Inflammatory macrophage treated with lipopolysaccharide for 1 hour (primary cell): ENCODE measurements at places on chromosomes 1 and 21.

DNA sequence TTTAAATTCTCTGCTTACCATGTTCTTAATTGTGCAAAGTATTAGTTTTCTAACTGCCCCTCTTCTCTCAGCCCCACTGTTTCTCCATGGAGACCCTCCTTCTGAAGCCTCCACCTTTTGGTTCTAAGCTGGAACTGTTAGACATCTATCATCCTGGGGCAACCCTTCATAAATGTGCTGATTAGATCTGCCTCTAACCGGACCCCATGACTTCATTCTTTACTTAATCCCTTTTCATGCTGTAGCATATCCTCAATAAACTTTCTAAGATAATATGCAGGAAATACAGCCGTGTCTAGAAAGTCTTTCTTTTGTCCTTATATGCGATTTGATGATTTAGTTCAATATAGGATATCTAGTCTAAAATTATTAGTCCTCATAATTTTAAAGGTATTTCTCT, 1020.1 kb downstream of the ADGRL2 start:
- no peak for DNase-seq

DNA sequence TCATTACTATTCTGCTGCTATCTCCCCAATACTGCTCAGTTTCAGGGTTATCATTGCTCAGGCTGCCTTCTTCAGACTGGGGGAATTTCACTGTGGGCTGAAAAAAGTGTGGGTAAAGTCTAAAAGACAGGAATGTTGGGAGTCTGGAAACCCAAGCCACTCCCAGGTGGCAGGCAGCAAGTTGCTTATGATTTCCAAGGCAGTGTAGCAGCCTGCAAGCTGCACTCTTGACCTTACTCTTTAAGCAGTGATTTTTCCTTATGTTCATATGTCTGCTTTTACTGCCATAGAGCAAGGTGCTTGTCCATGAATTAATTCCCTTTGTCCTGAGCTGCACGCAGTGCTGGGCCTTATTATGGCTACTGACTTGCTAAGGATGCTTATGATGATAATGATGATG, 53.1 kb downstream of the PHC2 start:
- no peak for DNase-seq

DNA sequence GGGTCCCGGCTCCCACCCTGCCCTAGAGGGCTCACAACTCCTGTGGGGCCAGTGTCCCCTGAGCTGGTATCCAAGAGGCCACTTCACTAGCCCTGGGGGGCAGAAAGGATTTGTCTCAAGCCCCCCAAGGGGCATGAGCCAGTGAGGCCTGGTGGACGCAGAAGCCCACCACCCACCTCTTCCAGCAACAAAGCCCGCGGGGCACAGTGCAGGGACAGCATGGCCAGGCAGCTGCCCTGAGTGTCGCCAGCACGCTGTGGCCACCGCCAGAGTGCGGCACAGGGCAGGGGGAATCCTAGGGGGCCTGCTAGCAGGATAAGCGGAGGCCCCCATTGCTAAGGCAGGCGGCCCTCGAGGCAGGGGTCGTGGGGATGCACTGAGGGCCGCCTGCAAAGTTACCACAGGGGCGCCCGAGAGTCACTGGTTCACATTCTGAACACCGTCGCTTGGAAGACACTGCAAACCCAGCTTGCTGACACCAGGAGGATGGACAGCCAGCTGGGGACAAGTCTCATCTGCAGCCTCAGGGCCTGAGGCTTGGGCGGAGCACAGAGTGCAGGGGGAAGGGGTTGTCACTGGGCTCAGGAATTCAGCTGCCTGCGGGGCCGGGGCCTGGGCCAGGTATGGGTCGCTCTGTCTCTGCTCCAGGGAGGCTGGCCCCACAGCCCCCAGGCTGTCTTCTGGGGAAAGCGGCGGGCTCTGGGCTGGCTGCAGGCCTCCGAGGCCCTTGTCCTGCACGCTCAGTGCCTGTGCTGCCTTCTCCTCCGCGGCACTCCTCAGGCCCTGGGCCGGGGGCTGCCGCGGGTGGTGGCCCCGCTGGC, 26.8 kb downstream of the SLC19A1 start:
- no peak for DNase-seq

GRCh38 chr1:1137256-1138045, 21.6 kb upstream of the C1orf159 start:
- DNase-seq: no peak

GRCh38 chr1:17755120-17755519, at the start of gene ACTL8:
Gene ACTL8, plus strand, starts transcription at chr1:17755333. Its CDS starts 67,676 bp downstream, at chr1:17823009.
- DNase-seq: no peak

GRCh38 chr1:166378805-166379204, 212.0 kb upstream of the FAM78B start:
- DNase-seq: no peak

DNA sequence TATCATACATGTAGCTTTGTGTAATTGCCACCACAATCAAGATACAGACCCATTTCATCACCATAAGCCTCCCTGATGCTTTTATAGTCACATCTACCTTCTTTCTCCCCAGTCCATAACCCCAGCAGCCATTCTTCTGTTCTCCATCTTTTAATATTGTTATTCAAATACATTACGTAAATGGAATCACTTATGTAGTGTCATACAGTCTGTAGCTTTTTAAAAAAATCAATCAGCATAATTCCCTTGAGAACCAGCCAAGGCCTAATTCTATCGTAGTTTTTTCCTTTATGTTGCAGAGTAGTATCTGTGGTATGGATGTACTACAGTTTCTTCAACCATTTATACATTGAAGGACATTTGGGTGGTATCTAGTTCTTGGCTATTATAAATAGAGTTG, 31.6 kb upstream of the WDR26 start:
- no peak for DNase-seq

GRCh38 chr1:88317396-88317795, 366.7 kb upstream of the PKN2 start:
- DNase-seq: no peak

GRCh38 chr1:57279909-57280666, 143.8 kb downstream of the DAB1 start:
- DNase-seq: no peak

- no peak for DNase-seq
Observed at GRCh38 chr1:25079048-25079447, 149.0 kb upstream of the RUNX3 start.

DNA sequence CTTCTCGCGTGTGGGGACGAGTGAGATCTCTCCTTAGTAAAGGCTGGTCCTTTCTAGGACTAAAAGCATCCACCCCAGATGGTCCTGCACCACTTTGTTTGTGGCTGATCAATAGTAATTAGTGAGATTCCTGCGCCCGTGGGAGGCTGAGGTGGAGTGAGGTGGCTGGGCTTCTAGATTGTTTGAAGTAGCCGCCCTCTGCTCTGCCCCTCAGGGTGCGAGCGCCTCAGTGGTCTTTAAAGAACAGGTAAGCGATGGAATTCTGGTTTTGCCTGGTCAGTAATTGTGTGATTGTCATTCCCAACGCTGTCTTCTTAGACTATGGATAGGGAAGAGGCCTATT, 20.7 kb downstream of the PEX14 start:
- no peak for DNase-seq

DNA sequence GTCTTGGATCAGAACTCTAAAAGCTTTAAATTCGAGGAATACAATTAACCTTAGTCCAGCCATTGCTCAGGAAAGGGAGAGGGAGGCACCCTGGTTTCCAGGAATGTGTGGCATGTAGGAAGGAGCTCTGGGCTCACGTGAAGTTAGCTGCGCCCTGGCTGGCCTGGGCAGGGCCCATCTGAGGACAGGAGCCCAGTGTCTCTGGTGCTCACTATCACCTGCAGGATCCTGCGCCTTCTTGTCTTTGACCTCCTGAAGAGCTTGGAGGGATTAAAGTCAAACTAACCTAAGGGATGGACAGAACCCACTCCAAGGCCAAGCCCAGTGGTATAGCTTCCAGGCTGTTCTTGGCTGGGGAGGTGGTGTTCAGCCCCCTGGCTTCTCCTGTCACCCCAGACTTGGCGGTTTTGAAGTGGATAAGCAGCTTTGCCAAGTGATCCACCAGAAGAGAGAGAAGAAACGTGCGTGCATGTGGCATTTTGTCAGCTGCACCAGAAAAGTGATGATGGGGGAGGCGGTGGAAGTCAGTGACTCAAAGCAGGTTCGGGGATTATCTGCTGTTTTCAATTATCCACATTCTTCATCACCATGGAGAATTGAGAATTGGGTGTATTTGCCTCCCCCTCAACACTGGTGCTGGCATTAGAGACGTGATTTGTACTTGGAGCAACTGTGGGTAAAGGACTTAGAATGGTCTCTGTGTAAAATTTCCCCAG, 11.9 kb upstream of the KCNN3 start:
- no peak for DNase-seq

- DNase-seq: no peak
Observed at GRCh38 chr1:59788825-59789224, 25.9 kb upstream of the HOOK1 start.

GRCh38 chr21:45111703-45112102, 37.3 kb downstream of the ADARB1 start:
- DNase-seq: no peak

DNA sequence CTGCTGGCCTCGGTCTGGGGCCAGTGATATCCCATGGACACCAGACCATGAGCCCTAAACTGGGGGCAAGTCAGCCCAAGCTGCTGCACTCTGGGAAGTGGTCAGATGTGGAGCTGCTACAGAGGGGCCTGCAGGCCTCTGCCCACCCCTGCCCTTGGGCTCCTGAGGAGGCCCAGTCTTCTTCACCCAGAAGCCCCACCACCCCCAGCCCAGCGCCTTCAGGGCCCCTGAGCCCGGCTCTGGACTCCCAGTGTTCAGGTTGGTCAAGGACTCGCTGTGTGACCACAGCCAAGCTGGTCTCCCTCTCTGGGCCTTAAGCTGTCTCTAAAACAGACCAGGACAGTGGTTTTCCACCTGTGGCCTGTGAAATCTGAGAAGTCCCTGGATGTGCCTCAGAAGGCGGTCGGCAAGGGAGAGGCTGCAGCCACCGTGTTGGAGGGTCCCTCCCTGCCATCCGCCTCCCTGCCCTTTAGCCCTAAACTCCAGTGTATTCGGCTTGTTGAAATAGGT, 79.7 kb upstream of the TMEM51 start:
- no peak for DNase-seq

DNA sequence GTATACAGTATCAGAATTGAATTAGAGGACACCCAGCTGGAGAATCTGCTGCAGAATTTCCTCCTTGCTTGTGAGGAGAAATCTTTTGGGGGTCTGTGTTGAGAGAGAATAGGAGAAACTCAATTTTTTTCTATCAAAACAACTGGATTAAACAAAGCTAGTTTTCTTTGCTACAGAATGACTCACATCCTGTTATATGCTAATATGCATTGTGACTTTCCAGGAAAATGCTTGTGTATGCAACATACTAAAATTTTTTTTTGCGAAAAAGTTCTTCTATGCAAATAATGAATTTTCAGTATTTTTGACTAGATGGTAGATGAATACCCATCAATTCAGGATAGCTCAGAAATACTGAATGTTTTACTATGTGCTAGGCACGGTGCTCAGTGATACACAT, 2.2 kb downstream of the VAMP4 start:
- peak; percentile 47 for DNase-seq

DNA sequence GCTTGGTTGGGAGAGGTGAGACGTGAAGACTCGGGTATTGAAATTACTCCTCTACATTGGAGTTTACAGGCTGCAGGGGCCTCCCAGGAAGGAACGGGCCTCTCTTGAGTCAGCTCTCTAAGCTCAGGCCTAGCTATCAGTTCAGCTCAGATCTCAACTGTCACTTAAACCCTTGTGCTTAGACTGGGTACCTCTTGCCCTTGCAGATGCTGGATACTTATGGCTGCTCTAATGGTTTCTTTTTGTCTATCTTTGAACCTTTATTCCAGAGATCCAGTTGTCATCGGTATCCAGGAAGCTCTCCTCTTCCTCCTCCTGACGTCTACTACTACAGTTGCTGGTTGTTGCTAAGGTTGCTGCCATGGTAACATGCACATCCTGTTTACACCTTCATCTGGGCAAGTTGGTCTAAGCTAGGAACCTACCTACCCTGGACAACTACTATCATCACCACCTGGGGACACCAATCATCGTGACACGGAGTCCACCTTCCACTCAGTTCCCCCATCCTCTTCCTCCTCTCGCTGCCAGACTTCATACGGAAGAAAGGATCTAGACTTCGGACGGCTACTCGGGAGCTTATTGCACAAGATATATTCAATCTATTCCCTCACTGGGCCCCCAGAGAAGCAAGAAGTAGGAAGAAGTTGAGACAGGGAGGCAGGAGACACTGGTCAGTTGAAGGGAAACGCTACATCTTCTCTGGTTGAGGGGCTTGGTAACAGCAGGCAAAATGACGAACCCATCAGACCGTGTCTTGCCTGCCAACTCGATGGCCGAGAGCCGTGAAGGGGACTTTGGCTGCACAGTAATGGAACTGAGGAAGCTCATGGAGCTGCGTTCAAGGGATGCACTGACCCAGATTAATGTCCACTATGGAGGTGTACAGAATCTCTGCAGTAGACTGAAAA, 56.1 kb downstream of the ATP2B4 start:
- no peak for DNase-seq

DNA sequence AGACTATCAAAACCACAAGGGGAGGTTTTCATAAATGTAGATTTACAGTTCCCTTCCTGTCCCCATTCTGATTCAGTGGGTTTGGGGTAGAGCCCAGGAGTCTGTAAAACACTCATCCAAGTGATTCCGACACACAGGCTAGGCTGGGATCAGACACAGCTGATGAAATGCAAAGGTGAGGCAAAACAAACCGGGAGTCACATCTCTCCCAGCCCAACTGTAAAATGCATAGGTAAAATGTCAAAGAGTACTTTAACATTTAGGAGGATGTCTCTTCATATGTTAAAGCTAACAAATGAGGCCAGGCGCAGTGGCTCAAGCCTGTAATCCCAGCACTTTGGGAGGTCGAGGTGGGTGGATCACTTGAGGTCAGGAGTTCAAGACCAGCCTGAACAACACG, 45.0 kb downstream of the ZNF281 start:
- DNase-seq: no peak
